NCI-H1092 (cell line): ENCODE measurements at places on chromosomes 7 and 10.
A peak's percentile ranks its signal among the peaks of the same experiment; 100 is the strongest.

DNA sequence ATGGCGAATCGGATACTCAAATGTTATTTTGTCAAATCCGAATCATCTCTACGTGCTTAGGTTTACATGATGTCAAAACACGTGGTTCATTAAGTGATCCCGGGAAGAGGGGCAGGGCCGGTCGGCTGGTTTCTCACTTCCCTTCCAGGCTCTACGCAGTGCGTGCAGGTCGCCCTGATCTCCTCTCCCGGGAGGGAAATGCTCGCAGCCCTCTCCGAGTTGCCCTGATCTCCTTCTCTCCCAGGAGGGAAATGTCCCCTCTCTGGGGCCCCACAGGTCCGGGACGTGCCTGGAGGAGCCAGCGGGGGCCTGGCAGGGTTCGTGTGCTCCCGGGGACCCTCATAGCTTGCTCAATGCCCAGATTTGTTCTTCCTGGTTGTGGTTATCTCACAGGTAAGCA lies 202.7 kb downstream of the DNAJB6 start:
- DNase-seq = no peak

- peak; percentile 30 for DNase-seq
Measured at GRCh38 chr7:14934839-14935238, 32.3 kb upstream of the DGKB start.

DNA sequence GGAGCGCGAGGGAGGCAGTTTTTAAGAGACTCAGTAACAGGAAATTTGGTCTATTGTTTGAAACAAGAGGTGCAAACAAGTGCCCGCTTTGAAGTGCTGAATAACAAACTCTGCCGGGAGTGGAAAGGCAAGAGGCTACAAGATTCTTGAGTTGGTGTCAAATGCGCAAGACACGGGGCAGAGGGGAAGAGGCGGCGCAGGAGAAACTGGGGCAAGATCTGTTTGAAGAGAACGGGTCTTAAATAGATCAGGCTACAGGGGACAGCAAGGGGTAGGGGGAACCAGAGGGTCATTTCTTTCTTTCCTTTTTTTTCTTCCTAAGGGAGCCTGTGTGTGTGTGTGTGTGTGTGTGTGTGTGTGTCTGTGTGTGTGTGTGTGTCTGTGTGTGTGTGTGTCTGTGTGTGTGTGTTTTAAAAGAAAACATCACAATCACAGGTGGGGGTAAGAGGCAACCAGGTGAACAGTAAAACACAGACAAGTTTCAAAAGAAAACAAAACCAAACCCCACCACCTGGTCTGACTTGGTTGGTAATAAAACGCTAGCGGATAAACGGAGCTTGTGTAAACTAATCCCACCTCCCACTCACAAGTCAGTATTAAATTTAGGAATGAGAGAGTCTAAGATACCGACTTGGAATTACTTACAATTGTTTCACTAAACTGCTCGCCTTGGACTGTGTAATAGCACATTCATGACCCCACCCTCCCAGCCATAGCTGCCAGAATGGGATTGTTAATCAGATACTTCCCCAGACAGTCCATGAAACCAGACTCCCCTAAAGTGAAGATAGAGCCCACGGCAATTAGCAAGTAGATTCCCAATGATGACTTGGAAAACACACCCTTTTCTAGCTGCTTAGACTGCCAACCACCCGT lies 13.1 kb upstream of the CUX1 start:
- no peak for DNase-seq

GRCh38 chr7:117975476-117975875 lies 102.2 kb upstream of the CTTNBP2 start:
- no peak for DNase-seq

GRCh38 chr7:11009631-11010030 lies 36.0 kb downstream of the PHF14 start:
- no peak for DNase-seq

DNA sequence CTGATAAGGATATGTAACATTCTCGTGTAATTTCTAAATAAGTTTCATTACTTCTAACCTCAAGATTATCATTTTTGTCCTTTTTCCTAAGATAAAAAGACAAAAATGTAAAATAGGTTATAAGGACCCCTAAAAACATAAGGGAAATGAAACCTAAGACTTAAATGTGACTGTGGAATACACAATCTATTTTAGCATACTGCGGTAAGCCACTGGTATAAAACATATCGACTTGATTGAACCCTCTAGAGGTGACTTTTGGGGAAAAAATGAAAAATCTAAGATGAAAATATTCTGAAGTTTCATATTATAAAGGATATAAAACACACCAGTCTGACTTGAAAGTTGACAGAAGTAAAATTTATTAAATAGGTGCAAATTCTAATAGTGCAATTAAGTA lies 1.9 kb downstream of the NAMPT start:
- DNase-seq = no peak

DNA sequence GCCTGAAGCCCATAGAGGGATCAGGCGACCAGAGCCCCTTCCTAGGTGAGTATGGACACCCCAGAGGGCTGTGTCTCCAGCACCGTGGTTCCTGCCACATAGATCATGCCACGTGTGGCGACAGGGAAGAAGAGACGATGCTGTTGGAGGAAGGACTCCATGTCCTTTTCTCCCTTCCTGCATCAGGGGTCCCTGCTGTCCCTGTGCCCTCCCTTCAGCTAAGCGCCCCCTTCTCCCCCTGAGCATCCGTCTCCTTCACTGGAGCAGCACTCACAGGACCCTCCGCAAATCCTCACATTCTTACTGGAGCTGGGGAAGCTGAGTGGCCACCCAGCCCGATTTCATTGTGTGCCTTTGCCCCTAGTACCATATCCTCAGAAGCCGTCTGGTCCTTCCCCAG lies 85.6 kb upstream of the NPS start:
- no peak for DNase-seq

DNA sequence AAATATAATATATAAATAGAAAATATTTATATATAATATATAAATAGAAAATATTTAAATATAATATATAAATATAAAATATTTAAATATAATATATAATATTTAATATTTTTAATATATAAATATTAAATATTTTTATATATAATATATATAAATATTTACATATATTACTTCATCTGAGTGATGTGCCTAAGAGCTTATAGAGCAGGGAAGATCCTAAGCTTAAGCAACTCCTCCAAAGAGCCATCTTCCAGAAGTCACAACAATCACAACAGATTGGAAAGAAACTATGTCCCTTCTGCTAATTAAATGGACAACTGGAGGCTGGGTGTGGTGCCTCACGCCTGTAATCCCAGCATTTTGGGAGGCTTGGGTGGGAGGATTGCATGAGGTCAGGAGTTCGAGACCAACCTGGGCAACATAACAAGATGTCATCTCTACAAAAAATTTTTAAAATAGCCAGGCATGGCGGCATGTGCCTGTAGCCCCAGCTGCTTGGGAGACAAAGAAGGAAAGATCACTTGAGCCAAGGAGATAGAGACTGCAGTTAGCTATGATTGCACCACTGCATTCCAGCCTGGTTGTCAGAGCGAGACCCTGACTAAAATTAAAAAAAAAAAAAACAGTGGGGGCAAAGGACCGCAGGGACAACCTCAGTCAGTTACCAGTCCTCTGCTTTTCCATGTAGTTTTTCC lies 198.7 kb downstream of the SKIDA1 start:
- no peak for DNase-seq

DNA sequence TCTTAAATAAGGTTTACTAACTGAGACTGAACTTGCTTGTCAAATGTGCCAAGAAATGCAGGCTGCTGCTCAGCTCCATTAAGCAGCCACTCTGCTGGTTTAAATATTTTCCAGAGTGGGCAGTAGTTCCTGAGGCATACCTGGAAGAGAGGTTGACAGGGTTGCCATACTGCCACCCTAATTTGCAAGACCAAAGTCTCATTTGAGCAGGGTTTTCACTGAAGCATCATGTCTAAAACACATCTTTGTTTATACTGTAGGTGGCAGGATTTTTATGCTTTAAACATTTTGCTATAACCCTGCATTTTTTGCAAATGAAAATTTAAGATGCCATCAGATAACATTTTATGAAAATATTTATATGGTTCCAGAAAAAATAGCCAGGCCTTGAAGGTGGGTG lies 618.0 kb upstream of the LRRTM3 start:
- DNase-seq = no peak

DNA sequence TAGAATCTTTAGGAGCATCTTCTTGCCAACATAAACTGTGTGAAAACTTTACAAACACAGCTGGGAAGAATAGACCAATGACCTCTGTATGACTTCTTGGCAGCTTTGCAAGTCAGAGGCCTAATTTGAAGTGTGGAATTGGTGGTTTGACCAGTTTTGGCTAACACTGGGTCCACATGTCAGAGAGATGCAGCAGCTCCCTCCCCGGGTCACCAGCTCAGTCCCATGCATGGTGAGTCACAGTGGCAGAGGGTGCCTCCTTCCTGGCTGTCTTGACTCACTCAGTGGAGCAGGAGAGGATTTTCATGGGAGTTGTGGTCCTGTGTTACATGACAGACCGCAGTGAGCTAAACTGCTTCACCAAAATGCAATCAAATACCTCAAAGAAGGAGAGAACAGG lies 8.2 kb upstream of the STARD3NL start:
- no peak for DNase-seq

DNA sequence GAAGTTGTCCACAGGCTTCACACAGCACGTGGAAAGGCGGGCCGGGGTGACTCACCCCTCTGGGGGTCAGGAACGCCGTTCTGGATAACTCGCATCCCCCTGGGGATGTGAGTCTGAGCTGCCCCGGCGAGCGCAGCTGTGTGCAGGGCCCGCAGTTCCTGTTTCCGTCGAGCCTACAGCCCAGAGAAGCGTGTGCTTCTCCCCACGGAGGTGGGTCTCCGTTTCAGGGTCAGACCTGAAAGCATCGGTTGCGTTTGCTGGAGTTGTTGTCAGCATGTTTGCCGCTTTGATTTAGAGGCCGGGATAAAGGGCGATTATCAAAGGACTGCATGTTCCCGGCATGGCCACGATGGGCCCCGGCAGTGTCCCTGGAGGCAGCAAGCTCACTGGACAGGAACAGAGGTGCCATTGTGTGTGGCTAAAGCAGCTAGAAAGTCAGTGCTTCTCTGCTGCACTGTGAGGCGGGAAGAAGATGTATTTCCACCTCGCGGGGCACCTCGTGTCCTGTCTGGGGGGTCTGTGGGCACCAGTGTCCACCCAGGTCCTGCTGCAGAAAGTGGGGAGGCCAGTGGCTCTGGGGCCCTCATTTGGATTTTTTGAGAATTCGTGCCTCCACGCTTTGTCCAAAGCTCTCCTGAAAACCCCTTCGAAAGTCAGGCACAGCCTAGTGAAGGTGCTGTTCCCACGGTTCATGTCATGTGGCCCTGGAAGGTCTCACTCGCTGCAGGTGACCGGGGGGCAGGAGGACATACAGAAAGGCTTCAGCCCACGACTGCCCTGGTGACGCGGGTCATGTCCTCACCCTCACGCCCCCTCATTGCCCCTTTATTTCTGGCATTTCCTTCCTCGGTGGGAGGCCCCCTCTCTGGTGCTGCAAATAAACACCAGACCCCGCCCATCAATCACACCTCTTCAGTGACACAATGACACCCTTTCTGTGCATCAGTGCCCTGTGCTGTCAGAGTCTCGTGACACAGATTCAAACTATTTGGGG lies 27.4 kb upstream of the GDI2 start:
- no peak for DNase-seq

- DNase-seq = no peak
Measured at GRCh38 chr10:2917926-2918325, 149.4 kb upstream of the PFKP start.

DNA sequence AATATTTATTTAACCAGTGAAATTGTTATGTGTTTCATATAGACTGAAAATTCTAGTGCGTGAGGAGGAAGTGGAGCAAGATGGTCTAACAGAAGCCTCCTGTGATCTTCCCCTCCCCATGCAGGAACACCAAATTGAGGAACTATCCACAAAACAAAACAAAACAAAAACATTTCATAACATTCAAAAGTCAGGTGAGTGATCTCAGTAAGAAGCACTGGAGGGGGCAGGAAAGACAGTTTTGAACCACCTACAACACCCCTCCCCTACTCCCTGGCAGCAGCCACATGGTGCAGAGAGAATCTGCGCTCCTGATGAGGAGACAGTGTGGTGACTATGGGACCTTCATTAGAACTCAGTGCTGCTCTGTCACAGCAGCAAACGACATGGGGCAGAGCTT lies 221.9 kb upstream of the SEMA3C start:
- no peak for DNase-seq

- DNase-seq = no peak
Measured at GRCh38 chr10:8829592-8829991, 775.1 kb downstream of the GATA3 start.

DNA sequence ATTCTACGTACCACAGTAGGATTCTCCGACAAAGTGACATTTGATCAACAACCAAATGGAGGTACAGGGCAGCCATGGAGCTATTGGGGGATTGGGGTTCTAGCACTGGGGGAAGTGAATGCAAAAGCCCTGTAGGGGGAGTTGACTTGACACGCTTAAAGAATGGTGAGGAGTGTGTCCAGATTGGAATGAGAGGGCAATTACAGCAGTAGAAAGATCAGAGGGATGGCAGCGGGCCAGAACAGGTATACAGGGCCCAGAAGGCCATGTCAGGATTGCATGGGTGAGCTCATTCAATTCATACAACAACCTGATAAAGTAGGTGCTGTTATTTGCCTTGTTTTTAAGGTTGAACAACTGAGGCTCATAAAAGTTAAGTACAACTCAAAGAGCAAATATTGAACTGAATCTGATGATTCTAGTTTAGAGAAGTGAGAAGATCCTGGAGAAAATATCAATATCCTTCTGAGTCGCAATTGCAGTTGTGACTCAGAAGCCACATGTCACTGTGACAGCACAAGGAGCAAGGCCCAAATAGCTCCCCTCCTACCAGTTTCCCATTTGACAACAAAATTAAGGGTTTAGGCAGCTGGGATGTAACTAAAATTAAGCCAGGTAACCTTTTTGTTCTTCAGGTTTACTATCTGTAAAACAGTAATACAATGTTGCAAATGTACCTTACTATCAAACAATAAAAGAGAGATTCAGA lies 28.0 kb upstream of the CTTNBP2 start:
- DNase-seq = no peak

DNA sequence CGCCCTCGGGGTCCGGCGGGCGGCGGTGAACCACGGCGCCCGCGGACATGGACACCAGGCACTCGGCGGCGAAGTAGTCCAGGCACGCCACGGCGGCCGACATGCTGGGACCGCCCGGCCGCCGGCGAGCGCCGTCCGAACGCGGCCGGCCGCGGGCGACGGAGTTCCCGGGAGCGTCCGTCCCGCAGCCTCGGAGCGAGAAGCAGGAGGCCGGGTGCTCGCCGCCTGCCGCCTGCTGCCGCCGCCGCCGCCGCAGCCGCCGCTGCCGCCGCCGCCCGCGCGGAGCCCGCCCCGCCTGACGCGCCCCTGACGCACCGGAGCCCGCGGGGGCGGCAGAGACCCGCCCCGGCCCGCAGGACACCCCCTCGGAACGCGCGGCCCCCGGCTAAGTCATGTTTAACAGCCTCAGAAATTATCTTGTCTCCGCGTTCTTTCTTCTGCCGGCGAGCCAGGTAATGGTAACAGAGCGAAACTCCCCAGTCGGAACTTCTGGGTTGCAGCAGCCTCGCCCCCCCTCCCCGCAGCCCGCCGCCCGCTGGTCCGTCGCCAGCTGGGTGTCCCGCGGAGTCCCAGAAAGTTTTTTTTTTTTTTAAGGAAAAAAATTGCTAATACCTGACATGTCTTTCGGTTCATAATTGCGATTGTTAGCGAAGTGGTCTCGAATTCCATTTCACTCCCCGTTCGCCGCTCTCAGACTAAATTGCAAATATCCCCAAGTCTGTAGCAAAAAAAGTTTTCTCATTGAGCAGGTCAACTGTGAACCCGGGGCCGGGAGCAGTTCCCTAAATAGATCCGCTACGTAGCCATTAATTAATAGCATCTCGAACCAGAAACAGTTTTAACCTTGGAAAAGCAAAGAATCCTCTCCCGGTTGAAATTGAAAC lies at the start of gene KLF14:
KLF14 (minus strand) TSS at position 277 of the 884 bp plus-strand sequence; CDS start at position 103, 174 bp downstream.
- DNase-seq = no peak

GRCh38 chr10:112526906-112527305 lies 79.9 kb downstream of the VTI1A start:
- no peak for DNase-seq

GRCh38 chr10:129770286-129770685 lies 193.8 kb downstream of the EBF3 start:
- DNase-seq = no peak
